Coronary artery (tissue), 2 donors: ENCODE measurements at places on chromosomes 5 and 9.

DNA sequence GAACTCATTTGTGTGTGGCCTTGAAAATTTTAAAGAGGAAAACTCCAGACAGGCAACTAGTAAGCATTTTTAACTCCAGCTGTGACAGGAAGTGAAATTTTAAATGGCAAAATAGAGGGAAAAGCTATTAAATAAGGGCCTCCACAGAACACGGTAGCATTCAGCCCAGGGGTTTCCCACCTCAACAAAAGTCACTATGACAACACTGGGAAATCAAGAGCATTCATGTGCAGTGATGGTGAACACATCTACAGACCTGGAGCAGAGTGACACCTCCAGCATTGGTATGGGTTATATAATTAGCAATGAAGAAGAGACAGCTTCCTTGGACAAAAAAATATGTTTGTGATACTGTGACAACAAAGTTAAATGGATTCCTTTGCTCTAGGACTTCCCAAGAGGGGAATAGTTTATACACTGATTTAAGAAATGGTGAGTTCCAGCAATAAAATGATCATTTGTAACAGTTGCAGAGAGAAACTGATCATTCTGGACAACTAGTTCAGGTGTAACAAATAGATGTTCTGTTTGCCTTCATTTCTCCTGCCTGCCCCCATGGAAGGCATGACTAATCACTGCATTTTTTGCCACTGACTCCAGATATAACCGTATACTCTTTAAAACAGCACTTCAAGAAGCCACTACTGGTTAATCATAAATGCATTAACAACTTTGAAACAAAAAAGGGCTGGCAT, 93.3 kb upstream of the SLC44A1 start:
- no peak for DNase-seq

- no peak for DNase-seq
Measured at GRCh38 chr5:155631116-155631515, 617.6 kb downstream of the KIF4B start.

DNA sequence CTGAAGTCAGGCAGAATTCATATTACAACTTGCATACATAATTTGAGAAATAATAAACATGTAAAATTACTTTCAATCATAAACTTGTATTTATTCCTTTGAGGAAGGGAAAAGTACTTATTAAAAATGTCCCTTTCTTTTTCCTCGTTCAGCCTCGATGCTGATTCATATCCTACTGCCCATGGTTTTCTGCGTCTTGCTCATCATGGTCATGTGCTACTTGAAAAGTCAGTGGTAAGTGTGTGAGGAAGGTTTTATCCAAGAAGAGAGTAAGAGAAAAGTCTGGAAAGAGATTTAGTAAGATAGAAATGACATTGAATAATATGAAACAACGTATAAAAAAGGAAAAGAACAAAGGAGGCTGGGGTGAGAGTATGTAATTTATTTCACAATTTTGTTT, 85.9 kb downstream of the OSMR start:
- no peak for DNase-seq

GRCh38 chr9:132590318-132591182, 8.1 kb downstream of the BARHL1 start:
- no peak for DNase-seq

DNA sequence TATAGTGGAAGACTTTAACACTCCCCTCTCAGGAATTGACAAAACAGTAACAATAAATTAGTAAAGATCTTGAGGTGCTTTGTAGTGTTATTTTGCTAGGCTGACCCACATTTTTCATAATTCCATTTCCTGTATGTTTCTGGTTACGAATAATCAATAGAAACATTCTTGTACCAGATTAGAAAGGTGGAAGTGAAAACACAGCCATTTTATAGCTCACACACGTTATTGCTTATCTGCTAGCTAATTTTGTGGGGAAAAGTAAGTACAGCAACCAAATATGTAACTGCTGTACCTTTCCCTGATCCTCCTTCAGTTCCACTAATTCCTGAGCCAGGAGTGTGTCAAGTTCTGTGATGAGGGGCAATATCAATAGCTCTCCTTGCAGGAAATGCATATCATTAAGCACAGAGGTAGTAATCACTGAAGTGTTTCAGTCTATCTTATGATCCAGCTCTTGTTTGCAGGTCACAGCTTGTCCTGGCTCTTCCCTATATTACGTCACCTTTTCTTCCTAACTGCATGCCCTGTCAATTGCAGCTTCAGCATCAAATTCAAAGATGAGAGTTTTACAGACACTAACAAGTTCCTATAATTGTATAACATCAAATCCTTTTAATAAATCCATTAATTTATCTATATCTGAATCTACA, 59.4 kb downstream of the MINAR2 start:
- DNase-seq: no peak
